ENCODE measurements at places on chromosomes 5 and 9.

DNA sequence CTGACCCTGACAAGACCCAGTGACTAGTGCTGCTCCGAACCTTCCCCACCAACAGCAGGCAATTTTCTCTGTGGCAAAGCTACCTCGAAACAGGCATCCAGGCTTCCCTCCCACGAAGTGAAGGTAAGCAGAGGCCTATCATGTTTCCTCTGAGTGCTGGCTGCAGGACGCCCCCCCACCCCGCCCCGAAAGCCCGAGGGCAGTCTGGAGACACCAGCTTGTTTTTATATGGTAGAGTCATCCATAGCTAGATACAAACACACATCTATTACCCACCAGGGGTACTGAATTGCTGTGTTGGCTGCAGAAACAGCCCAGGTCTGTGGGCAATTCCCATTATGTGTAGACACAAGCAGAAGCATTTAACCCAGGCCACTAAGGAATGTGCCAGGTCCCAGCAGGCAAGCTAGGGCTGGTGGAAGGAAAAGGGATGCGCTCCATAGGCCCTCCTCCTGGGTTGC is 40.4 kb downstream of the LIX1 start:
- DNase-seq, result no peak

GRCh38 chr9:112917047-112917986 is 26.6 kb upstream of the SLC46A2 start:
- DNase-seq, result no peak

GRCh38 chr9:136352682-136353081 is 10.9 kb downstream of the DNLZ start:
- no peak for DNase-seq

DNA sequence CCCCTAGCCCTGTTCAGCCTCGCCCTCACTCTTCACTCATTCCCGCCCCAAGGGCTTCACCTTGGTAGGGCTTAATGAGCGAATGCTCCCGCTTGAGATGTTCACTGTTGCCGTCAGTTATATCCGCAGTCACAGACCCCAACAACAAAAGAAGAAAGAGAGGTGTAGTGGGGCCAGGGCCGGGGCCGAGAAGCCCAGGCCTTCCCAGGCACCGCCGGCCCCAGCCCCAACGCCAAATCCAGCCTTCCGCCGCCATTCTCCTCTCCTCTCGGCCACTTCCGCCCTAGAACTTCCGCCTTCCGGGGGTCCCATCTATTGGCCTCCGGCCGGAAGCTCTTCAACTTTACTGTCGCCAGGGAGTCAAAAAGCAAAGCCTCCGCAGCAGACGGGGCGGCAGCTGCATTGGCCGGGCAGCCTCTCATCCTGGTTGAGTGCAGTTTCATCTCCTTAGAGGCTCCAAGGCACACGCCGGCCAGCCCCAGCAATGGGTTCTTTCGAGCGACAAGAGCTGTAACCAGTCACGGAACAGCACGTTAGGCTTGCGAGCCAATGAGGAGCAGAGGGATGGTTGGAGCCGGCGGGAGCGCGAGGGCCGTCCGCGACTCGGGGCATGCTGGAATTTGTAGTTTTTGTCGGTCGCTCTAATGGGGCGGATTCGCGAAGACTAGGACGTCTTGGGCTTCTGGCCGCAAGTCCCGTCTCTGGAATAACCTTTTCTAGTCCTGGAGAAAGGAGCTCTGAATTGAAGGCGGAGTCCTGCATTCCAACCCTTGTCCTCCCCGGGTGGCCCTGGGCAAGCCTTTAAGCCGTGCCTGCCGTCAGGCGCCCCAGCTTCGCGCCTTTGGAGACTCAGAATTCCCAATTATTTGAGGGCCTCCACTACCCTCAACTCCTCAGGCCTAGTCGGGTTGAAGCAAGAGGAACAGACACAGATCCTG is at the start of gene LMAN2:
Gene LMAN2, minus strand, starts transcription at position 277 of the 938 bp plus-strand sequence. Its CDS starts 21 bp downstream, at position 256.
- peak; percentile 76 for DNase-seq

GRCh38 chr5:55232985-55233928 is at the start of gene CCNO:
TSS of gene CCNO (minus strand) at chr5:55233608. CDS start at chr5:55233523, 85 bp downstream.
- DNase-seq, result no peak

DNA sequence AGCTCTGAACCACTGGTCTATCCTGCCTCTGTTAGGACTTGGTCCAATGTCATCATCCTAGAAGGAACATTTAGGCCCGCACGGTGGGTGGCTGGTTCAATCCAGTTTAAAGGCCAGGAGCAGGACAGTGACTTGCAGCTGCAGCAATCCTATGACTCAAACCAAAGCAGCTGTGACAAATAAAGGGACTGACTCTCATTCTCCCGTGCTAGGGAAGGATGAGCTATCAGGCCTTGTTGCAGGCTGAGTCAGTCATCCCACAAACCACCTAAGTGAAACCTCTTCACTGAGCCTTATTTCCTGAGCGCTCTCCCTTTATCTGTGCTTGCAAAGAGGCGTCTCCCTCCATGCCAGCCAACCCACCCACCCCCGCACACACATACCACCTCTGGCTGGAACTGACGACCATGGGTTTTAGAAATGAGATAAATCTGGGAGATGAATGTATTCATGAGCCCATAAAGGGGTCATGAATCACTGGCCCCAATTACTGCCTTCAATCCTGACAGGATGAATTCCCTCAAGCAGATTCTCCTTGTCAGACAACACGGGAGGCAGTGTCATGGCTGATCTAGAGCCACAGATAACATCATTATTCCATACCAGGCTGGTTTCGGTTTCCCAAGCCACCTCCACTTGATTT is 93.4 kb downstream of the KCNIP1 start:
- DNase-seq, result no peak

DNA sequence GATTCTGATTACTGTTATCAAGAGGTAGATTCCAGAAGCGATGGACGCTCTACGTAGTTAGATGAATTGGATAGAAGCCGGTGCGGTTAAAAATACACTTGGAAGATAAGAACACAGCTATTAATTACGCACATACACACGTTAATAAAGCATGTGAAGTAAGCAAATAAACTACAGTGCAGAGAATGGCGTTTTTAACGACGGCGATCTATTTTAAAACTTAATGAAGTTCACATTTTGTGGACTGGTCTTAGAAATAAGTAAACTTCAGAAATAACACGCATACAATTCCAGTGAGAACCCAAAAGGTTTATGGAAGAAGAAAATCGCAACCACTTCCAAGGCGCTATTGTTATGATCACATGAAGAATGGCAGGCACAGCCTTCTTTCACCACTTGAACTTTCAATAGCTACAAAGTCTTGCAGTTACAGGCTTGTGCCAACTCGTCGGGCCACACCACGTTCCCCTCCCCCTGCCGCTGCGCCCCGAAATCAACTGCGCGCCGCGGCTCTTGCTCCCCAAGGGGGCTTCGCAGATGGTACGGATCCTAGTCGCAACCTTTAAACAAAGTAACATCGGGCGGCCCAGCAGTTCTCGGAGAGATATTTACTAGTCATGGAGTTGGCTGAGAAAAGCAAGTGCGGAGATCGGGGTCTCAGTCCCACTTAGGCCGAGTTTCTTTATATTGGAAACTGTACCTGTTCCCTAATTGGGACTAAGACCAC is 866 bp upstream of the SEMA6A start:
- no peak for DNase-seq

Data from stimulated activated CD8-positive, alpha-beta memory T cell treated with anti-CD3 and anti-CD28 coated beads, Interleukin-4, amount 100 ng/mL, for 1 hour (primary cell).